Eye (tissue), 1 donor: ENCODE measurements at places on chromosomes 2 and 18.

DNA sequence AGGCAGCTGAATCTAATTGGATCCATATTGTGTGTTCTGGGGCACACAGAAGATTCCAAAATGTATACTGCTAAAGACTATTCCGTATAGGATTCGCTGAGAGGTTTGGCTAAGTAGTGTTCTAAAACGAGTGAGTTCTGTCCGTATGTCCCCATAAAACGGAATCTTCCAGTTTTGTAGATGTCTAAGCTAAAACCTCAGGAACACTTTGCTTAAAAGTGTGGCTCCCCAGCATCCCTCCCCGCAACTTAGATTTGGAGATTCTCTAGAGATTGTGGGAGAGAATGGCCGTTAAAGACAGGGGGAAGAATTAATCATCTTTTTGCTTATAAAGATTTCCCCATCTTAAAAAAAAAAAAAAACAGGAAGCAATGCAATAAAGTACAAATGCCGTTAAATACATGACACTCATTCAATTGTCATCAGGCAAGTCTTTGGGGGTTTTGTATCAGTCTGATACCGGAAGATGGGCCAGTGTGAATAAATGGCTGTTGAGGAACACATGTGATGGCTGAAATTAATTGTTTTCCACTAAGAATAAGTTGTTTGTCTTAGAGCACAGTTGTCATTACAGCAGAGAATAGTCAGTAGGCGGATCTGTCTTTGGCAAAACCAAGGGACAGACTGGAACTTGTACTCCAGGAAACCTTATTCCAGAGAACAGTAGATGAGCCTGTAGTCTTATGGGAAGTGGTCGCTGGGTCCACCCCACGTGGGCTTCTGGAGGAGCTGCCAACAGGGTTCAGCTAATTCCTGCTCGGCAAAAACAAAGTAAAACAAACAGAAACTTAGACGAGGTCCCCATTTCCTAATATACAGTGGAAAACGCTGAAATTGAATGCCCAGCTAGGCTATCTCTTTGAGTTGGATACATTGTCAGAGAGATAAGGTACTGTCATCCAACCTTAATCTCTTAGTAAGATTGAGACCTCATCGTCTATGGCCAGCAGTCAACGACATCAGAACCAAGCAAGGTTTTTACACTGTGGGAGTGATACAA is 1.7 kb downstream of the EMILIN2 start:
- no peak for DNase-seq

DNA sequence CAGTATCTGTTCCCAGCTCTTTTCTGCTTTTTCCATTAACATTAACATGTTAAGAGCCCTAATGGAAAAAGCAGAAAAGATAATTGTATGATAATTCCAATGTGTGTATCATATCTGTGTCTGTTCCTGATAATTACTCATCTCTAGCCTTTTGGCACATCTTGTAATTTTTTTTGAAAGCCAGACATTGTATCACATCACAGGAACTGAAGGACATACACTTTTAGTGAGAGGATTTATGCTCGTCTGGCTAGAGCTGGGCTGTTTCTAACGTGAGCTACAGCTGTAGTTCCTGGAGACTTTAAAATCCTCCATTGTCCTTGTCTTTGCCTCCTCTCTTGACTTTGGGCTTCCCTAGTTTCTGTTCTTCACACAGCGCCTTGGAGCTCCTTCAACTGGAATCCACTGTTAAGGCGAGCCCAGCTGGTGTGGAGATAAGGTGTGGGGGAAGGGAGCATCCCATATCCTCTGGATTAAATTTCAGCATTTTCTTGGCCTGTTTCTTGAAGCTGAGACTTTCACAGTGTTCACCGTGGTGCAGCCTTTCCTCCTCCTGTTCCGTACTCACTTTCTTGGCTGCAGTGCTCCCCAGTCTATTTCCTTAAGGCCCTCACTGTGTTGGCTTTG is 211.5 kb downstream of the GALR1 start:
- no peak for DNase-seq

- DNase-seq: no peak
These were observed 98.5 kb downstream of the ATP9B start for GRCh38 chr18:79167526-79168190.

DNA sequence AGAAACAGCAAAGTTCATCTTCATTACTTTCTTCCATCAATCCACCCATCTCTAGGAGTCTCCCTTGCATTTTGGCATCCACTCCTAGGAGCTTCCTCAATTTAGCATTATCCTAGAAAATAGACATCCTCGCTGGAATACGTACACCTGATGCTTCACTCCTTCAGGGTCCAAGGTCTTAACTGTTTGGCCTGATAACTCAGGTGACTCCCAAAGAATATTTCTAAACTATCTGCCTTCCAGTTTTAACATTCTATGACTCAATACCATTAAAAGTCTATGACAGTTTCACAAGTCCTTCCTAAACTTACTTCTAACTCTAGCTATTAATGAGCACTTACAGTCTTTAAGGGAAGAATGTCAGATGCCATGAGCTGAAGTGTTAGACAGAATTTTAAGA is 26.5 kb upstream of the TLK1 start:
- no peak for DNase-seq

DNA sequence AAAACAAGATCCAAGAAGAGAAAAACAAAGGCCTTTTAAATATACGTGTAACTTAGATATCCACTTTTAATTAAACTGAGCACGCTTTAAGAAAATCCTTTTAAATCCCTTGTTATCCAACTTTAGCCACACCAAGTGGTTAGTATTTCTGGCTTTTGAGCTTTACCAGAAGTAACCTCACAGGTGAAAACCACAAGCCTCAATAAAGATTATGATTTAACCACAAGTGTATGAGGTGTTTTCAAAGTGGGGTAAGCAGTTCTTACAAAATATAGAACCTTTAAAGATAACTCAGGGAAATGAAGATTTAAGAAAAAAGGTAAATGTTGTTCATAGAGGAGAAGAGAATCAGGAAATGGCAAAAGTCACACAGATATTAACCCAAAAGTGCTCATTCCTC is 58.4 kb upstream of the CDCA7 start:
- no peak for DNase-seq

DNA sequence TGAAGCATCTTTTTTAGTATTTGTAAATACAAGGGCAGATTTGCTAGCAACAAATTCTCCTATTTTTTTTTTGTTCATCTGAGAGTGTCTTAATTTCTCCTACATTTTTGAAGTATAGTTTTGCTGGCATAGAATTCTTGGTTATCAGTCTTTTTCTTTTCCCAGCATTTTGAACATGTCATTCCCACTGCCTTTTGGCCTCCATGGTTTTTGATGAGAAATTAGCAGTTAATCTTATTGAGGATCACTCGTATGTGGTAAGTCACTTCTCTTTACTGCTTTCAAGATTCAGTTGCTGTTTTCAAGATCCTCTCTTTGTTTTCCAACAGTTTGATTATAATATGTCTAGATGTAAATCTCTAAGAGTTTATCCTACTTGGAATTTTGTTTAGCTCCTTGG is 16.9 kb upstream of the RNF149 start:
- DNase-seq: no peak

DNA sequence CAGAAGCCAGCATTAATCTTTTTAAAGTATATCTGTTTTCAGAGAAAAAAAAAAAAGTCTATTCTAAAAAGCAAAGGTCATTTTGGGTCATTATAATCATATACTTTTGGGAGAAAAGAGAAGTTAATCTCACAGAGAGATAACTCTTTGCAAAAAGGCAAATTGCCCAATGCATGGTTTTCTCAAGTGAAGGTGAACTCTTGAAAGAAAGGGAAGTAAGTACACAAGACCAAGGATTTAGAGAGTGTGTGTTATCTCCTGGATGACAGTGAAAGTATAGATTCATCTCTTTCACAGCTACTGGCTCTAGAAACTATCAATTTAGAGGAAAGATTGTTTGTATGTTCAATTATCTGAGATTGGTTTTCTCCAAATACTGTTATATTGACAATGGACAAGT is 151.4 kb downstream of the CD8B2 start:
- no peak for DNase-seq

- no peak for DNase-seq
These were observed 12.6 kb downstream of the NDUFAF7 start for GRCh38 chr2:37244017-37244416.

- no peak for DNase-seq
These were observed 51.9 kb downstream of the ASAP2 start for GRCh38 chr2:9258501-9258900.

- no peak for DNase-seq
These were observed 46.3 kb downstream of the RTN4 start for GRCh38 chr2:55003706-55004639.

DNA sequence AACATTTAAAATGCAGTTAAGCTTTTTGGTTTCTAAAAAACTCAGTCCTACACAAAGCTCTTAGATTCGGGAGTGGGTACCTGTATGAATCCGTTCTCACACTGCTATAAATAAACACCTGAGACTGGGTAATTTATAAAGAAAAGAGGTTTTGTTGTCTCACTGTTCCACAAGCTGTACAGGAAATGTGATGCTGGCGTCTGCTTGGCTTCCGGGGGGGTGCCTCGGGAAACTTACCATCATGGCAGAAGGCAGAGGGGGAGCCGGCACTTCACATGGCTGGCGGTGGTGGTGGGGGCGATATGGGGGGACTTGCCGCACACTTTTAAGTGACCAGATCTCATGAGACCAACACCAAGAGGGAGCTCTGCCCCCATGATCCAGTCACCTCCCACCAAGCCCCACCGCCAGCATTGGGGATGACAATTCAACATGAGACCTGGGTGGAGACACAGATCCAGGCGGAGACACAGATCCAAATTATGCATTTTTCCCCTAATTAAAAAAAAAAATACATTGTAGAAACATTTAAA is 222.5 kb downstream of the GBX2 start:
- DNase-seq: no peak

GRCh38 chr2:28228434-28228995 is 164.1 kb upstream of the FOSL2 start:
- DNase-seq: no peak

GRCh38 chr2:43238176-43238575 is 11.8 kb upstream of the ZFP36L2 start:
- DNase-seq: no peak

DNA sequence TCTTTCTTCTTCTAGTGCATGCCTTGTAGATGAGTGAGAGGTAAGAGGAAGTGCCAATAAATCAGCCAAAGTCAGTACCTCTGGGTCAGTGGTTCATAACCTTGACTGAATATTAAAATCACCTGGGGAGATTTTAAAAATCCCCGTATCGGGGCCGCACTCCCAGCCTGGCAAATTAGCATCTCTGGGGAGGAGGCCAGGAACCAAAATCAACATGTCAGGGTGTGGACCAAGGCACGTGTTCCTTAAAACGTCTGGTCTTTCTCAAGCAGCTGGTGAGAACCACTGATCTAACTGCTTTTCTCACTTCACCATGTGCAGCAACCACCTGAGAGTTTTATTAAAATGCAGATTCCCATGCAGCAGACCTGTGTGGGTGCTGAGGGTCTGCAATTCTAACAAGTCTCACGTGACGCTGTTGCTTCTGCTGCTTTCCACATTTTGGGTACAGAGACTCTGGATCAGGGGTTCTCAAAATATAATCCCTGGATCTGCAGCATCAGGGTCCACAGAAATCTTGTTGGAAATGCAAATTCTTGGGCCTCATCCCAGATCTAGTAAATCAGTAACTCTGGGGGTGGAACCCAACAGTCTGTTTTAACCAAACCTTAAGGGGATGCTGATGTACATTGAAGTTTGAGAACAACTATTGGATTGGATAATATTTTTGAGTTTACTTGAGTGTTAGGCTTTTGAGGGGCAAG is 49.5 kb downstream of the CHST9 start:
- no peak for DNase-seq

- no peak for DNase-seq
These were observed 1.1 kb upstream of the NCKAP5 start for GRCh38 chr2:133569286-133569830.

GRCh38 chr2:86038291-86039081 is 67.2 kb downstream of the POLR1A start:
- DNase-seq: no peak

DNA sequence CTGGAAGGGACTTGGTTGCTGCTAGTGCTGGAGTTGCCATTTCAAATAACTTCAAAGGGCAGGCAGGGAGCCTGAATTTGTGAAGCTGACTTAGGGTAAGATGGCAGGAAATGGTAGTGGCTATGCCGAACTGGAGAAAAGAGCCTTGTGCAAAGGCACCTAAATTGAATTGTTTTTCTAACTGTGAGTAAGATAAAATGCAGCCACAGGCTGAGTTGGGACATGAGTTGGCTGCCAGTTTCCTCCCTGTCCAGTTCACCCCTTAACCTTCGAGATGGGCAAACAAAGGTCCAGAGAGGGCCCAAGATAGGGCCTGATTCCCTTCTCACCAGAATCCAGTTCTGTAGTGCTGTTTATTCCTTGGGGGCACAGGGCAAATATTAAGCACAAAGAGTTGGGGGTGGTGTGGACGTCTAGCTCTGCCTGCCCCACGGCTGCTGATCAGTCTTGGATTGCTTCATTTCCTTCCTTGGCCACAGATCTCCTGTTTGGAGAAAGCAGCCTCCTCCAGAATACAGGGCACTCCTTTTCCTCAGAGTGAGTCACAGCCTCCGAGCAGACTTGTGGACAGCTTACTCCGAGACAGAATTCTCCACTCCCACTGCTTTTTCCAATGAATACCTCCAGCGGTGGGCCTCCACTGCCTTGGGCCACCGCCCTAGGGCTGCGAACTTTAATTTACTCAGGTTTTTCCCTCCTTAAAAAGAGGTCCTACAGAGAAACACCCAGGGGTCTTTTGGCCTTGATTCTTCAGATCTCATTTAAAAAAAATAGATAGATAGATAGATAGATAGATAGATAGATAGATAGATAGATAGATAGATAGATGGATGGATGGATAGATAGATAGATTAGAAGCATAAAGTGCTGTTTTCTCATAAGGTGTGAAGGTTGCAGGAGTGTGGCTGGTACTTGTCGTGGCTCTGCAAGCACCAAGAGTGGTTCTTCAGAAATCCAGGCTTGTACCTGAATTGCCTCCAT is 18.4 kb upstream of the SLC20A1 start:
- no peak for DNase-seq

GRCh38 chr18:62128157-62128556 is 58.7 kb downstream of the PIGN start:
- DNase-seq: peak; percentile 17

GRCh38 chr2:101657787-101658186 is 39.7 kb upstream of the MAP4K4 start:
- no peak for DNase-seq

GRCh38 chr2:180819106-180819505 is 161.3 kb upstream of the UBE2E3 start:
- DNase-seq: no peak

- no peak for DNase-seq
These were observed 141.2 kb downstream of the IKZF2 start for GRCh38 chr2:213010106-213010779.

- no peak for DNase-seq
These were observed 104.1 kb downstream of the ZBTB7C start for GRCh38 chr18:48304906-48305693.
